ENCODE measurements at places on chromosomes 2 and 18. TPM values are rescaled to one million over a fixed set of nuclear protein-coding genes. Genes with fewer than 3 reads are reported as not detected.

Gene TET3
- 3.9 TPM for polyA plus RNA-seq

Gene PRKAG3
- polyA plus RNA-seq, result not detected

Gene POTEC
- polyA plus RNA-seq, result not detected

Gene STPG4
- not detected for polyA plus RNA-seq

Gene ZNF24
- polyA plus RNA-seq, result 13.4 TPM

Gene CFAP221
- 0.30 TPM for polyA plus RNA-seq

Gene GPR55
- 1.7 TPM for polyA plus RNA-seq
